ENCODE measurements at places on chromosomes 4 and X. TPM values are rescaled to one million over a fixed set of nuclear protein-coding genes. Genes with fewer than 3 reads are reported as not detected.
A peak's percentile ranks its signal among the peaks of the same experiment; 100 is the strongest.

DNA sequence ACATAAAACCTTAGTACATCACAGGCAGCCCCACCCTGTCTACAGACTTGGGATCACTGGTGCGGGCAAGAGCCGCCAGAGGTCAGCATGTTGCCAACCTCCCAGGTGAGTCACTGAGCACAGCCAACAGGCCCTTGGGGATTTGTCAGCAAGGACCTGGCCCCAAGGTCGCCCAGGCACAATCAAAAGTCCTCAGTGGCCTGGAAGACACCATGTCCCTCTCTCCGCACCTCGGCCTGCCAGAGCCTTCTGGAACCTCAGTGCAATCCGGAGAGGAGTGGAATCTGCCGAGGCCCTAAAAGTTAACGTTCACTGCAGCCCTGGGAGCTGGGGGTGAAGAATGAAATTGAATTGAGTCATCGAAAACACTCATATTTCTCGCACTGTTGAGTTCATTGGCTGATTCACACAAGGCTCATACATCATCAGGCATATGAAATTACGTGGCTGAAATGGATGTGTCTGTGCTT, 74.3 kb downstream of the WFS1 start:
- peak; percentile 81 for DNase-seq

DNA sequence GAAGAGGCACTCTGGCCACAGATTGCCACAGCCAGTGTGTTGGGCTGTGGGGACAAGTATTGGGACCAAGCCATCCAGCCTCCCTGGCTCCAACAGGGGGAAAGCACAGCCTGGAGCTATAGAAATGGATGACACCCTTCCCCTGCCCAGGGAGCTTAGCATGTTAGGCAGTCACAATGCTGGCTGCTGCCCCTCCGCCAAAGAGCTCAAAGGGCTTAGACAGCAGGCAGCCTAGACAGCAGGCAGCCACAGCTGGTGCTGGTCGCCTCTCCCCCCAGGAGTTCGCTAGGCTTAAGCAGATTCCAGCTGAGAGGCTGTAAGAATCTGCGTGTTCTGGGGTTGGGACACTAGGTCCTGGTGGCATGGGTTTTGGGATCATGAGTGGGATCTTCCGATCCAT, 94.5 kb upstream of the MXRA5 start:
- no peak for DNase-seq

DNA sequence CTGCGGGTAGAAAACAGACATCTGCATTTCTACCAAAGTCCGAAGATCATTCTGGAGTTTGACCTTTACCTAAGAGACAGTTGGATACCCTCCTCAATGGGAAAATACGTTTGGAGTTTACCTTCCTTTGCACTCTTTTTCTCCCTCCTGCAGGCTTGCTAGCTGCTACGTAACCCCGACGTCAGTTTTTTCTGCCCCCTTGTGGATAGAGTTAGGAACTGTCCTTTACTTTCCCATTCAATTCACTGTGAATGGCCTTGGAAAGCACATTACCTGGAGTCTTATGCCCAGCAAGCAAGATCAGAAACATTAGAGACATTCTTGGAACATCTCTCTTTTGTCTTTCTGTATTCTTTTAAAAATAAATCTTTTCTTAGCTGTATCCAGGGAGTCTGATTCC, 250.7 kb downstream of the NAP1L3 start:
- peak; percentile 2 for DNase-seq

The KLHL15 gene
- 4.8 TPM for total RNA-seq

Measured in mammary epithelial cell (primary cell).